GM18507 (cell line): ENCODE measurements at places on chromosomes 12 and 14.

GRCh38 chr14:103288076-103288766 lies 45.8 kb upstream of the EIF5 start:
- no peak for DNase-seq

- DNase-seq, result no peak
These were observed 15.9 kb downstream of the FAIM2 start for GRCh38 chr12:49887536-49888401.

DNA sequence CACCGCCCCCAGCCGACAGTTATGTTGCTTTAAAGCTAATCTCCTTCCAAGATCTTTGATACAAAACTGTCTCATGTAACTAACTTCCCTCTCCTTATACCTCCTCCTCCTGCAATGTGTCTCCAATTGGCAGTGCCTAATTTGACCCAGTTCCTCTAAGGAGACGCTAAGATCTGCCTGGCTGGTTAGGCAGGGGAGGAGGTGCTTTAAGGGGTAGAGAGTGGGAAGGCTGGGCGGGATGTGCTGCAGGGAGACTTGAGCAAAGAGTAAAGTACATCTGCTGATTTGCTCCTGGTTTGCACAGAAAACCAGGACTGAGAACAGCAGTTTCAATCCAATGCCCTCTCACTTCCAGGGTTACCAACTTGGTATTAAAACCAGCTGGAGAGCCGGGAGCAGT lies 7.4 kb upstream of the IKZF4 start:
- DNase-seq, result no peak

GRCh38 chr12:105047308-105047707 lies 37.0 kb downstream of the ALDH1L2 start:
- no peak for DNase-seq

DNA sequence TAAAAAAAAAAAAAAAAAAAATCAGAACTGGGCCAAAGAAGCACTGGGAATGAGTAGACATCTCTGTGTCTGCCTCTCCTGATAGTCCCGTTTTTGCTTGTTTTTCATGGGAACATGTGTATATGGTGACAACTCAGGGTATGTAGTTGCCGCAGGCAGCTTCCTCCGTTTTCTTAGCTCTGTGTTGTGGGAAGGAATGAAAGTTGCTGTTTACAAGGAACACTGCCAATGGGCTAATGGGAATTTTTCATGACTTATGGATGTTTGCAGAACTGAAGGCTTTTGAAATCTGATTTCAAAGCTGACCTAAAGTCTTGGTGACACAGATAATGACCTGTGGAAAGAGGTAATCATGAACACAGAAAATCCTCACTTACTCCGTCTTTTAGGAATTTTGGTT lies 146.4 kb upstream of the BTG1 start:
- no peak for DNase-seq

DNA sequence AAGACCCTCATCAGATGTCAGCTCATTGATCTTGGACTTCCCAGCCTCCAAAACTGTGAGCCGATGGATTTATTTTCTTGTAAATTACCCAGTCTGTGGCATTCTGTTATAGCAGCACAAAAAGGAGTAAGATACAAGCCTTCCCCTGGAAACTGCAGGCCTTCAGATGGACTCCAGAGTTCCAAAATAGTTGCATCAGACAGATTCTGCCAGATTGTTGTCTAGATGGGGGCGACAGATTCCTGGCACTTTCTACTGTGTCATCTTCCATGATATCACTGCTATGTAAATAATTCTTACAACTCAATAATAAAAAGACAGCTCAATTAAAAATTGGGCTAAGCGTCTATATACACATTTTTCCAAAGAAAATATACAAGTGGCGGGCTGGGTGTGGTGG lies 17.2 kb upstream of the MARK3 start:
- no peak for DNase-seq

DNA sequence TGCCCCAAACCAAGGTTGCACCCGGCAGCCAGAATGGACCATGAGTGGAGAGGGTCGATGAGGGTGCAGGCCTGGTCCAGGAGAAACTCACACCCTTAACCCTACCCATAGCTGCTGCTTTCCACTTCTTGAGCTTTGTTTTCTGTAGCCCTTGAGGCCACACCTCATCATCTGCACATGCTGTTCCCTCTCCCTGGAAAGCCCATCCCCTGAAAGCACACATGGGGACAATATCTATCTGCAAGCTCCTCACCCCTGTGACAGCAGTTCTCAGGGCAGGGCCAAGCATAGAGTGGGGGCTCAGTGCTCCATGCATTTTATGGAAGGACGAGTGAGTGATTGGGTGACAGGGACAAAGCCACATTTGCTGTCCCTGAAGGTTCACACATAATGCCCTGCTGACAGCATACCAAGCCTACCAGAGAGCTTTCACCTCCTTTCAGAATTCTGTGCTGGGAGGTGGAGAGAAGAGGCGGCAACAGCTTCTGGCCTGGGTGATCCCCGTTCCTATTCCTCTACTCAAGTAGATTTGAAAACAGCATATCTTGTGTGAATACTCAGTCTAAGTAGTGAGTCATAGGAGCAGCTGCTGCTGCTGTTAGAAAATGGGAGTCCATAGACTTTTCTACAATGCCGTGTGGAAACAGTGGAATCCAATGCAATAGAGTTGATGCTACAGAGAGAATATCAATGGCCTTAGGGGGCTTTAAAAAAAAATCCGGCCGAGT lies 44.6 kb downstream of the SRGAP1 start:
- no peak for DNase-seq

GRCh38 chr12:45483571-45483970 lies 245.9 kb upstream of the ARID2 start:
- no peak for DNase-seq

DNA sequence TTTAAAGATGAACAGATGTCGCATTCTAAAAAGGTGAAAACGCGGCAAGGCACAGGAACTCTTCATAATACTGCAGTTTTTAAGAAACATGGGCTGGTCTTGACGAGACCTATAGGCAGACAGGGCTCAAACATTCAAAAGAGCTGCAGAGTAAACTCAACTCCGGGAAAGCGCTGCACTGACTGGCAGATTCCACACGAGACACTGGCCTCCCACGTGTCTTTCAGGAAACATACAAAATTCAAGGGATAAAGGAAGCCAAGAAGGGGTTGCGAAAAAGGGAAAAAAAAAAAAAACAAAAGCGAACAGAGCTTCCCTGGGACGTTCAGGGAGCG lies 614 bp upstream of the ARF6 start:
- DNase-seq, result no peak

DNA sequence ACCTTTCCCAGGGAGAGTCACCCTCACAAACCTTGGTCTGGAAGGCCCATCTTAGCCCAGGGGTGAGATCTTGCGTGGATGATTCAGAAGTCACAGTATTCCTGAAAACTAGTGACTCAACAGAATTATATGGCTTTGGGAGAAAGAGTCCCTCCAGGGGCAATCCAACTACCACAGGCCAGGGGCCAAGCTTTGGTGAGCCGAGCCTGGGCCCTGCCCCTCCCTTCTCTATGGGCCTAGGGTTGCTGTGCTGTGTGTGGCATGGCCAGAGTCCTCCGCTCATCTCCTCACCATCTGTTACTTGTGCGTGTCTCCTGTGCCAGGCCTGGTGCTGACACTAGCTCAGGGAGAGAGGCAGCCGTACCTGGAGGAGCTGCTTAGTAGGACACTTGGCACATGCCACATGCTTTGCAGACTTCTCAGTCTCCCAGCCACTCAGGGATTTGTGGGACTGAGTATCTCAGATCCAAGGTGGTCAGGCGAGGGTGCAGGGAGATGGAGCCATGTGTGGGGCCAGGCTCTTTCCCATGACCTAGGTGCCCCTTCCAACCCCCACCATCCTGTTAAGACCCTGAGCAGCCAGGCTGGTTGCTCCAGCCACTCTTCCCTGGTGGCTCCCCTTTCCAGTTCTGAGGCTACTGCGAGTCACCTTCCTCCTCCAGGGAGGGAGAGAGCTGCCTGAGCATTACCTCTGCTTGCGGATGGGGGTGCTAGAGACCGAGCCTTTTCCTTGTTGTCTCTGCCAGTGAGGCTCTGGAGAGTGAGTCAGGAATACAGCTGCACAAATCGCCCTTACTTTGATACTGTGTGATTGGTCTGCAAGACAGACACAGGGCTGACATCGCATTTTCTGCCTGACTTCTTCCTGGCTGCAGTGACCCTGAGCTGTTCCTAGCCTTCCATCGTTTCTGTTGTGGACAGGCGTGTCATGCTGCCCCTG lies 94.1 kb downstream of the SLC25A47 start:
- no peak for DNase-seq

DNA sequence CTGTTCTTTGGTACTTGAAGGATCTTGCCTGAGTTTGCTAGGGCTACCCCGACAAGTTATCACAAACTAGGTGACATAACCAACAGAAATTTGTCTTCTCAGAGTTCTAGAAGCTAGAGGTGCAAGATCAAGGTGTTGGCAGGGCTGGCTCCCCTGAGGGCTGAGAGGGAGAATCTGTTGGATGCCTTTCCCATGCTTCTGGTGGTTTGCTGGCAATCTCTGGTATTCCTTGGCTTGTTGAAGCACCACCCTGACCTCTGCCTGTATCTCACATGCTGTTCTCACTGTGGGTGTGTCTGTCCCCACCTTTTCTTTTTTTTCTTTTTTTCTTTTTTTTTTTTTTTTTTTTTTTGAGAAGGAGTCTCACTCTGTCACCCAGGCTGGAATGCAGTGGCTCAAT lies 81.2 kb downstream of the VCPKMT start:
- DNase-seq, result no peak

GRCh38 chr12:30964896-30965612 lies 38.5 kb downstream of the TSPAN11 start:
- no peak for DNase-seq

- DNase-seq, result no peak
These were observed 12.3 kb downstream of the KRT1 start for GRCh38 chr12:52667931-52668330.

- no peak for DNase-seq
These were observed at the start of gene LRRC9 for GRCh38 chr14:59919570-59920377. TSS of gene LRRC9 (plus strand) at chr14:59920144.

GRCh38 chr12:89669197-89669596 lies 39.4 kb downstream of the ATP2B1 start:
- DNase-seq, result no peak

GRCh38 chr12:16599081-16599480 lies 6.9 kb downstream of the LMO3 start:
- no peak for DNase-seq
